Fibroblast of lung (primary cell): ENCODE measurements at places on chromosomes 12 and 14. TPM values are rescaled to one million over a fixed set of nuclear protein-coding genes. Genes with fewer than 3 reads are reported as not detected.

DNA sequence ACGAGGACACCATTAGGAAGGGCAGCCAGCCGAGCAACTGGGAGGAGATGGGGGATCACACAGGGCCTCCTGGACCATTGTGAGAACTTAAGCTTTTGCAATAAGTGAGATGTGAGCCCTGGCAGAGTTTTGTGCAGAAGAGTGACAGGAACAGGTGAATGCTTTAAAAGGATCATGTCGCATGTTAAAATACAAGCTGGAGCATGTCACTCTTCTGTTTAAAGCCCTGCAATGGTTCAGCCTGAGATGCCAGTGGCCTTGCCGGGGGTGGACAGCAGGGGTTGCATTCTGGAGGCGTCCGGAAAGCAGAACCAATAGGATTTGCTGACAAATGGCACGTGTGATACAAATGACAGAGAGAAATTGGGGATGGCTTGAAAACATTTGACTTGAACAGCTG, 137.5 kb upstream of the RFLNA start:
- no peak for DNase-seq
- no peaks in the 10 kb centered on the region for H3K36me3 ChIP-seq
- no peaks in the 10 kb centered on the region for H3K27me3 ChIP-seq
- no peak overlapping the region for H3K4me3 ChIP-seq
- no peak overlapping the region for H3K27ac ChIP-seq

The TAS2R19 gene
- total RNA-seq = 3.1 and 5.3 TPM in 2 replicates

DNA sequence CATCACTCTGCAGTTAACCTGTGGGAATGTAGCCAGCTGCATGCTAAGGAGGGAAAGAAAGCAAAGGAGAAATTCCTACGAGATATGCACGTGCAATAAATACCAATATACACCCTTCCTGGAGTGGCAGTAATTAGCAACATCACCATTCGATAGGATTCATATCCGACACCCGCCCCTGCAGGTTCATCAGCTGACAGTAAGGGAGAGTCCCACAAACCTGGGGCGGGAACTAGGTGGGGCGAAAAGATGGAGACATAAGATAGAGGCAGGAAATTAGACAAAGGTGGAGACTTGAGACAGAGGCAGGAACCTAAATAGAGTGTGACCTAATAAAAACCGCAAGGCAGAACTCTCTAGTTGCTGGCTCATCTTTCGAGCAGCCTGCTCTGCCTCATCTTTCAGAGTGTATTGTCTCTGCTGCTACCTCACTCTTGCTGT, 51.6 kb downstream of the PLEKHG3 start:
- H3K27me3 ChIP-seq = peaks cover 9% of the 10 kb centered on the region
- DNase-seq = no peak
- H3K4me3 ChIP-seq = no peak overlapping the region
- peaks cover 13% of the 10 kb centered on the region for H3K4me1 ChIP-seq
- H3K27ac ChIP-seq = no peak overlapping the region

The ETNK1 gene
- total RNA-seq = 24.9 and 56.1 TPM in 2 replicates

GRCh38 chr12:45732250-45732649, 2.7 kb downstream of the ARID2 start:
- H3K27ac ChIP-seq = peak overlapping the region; percentile 6
- H3K36me3 ChIP-seq = no peaks in the 10 kb centered on the region
- peak overlapping the region; percentile 76 for H3K4me3 ChIP-seq
- peak; percentile 46 for DNase-seq
- H3K27me3 ChIP-seq = no peaks in the 10 kb centered on the region

- no peaks in the 10 kb centered on the region for H3K4me1 ChIP-seq
- no peak overlapping the region for H3K27ac ChIP-seq
- H3K27me3 ChIP-seq = no peaks in the 10 kb centered on the region
- no peaks in the 10 kb centered on the region for H3K36me3 ChIP-seq
Measured at GRCh38 chr12:103028881-103029639, 71.6 kb downstream of the ASCL1 start.
